ENCODE measurements at places on chromosomes 11 and 22.

- DNase-seq: no peak
Measured at GRCh38 chr11:43214471-43214870, 97.3 kb upstream of the API5 start.

DNA sequence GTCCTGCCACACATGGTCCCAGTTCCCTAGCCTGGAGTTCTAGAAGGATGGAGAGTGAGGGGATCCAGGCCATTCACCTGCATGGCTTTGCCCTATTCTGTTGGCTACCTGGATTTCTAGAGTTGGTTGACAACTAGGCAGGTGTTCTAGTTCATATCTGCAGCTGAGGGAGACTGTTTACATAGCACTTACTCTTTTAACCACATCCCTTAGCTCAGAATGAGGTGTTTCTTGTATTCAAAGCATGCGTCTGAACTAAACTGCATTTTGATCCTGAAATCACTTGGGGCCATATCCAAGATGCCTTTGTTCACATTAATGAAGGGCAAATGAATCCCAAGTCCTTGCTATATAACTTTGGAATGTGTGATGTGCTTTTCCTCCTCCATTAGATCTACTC is 60.9 kb downstream of the SYT13 start:
- no peak for DNase-seq

GRCh38 chr11:130840679-130841078 is 75.6 kb downstream of the SNX19 start:
- DNase-seq: no peak

DNA sequence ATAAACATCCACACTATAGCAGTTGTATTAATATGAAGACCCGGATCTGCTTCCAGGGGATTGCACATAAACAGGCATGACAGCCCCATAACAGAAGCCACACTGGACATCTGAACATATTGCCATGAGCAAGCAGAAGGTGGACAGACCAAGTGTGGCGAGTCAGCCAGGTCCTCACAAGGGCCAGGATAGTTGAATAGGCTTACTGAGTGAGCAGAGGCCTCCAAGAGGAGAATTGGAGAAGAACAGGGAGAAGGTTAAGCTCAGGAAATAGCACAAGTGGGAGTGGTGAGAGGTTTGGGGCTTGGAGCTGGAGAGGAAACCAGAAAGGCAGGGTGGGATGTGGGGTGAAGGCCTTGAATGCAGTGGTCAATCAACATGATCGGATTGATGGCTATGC is 10.8 kb downstream of the SLC35C1 start:
- no peak for DNase-seq

DNA sequence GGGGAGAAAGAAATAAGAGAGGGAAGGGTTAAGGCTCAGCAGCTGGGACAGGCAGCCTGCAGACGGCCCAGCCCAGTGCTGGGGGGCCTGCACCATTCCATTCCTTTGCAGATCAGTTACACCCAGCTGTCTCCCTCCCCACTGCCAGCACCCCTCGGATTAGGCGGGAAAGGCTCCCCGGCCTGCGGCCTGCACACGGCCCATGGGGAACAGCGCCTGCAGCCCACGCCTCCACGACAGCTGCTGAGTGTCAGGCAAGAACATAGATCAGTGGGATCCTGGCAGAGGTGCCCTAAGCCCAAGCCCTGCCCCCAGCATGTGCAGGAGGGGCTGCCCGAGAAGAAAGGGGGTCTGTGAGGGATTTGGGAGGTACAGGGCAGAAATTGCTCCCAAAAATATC is 65.8 kb upstream of the MYOD1 start:
- DNase-seq: no peak

DNA sequence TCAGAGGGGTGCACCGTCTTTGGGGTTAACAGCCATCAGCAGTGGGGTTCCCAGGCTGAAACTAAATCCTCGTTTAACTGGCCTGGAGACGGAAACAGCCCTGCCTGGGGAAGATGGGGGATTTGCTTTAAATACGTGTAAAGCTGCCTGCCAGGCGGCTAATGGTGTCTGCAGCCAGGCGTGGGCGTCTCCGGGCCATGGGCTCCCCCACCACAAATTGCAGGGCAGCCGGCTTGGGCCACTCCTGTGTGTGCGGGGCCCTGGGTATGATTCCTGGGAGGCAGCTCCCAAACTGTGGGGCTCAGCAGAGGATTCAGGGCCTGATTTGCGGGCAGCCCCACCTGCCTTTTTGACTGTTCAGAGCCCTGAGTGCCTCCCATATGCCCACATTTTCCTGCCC is 110.5 kb downstream of the KCNQ1 start:
- DNase-seq: no peak

DNA sequence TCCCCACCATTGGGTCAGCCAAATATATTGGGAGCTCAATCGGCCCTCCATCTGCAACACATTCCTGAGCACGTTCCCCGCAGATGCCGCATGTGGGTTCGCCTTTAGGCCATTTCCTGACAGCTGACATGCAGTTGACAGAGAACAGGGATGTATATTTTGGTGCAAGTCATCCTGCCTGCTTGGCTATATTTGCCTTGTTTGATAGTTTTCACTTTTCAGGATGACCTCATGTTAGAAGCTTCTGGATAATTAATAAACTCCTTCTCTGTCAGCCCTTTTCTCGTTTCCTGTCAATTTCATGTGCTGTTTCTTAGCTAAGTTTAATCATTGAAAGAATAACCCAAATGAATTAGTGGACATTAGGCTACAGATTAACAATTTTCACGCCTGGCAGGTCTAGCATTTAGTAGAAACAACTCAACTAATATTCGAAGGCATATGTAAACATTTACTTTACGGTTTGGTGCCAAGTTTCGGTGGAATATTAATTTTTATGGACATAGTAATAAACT is 105.8 kb upstream of the SLC5A12 start:
- no peak for DNase-seq

DNA sequence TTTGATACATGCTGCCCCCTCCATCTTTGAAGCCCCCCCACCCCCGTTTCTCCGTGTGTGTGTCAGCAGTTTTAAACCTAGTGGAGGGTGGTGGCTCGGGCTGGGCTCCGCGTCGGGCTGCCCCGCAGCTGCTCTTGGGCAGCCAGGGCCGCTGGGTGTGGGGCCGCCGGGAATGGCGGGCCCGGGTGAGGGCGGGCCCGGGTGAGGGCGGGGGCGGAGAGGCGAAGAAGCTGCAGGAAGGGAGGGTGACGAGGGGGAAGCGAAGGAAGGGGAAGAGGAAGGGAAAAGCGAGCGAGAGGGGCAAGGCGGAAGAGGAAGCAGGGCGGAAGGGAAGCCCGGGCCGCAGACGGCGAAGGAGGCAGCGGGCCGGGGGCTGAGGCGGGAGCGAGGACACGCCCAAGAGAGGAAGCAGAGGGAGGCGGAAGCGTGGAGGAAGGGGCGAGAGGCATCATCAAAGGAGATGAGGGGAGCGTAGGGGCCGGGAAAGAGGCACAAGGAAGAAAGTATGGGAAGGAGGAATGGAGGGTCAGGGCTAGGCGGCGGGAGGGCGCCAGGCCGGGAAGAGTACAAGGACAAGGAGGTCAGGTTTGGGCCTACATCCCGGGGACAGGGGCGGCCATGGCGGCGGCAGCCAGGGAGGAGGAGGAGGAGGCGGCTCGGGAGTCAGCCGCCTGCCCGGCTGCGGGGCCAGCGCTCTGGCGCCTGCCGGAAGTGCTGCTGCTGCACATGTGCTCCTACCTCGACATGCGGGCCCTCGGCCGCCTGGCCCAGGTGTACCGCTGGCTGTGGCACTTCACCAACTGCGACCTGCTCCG is 82.4 kb downstream of the BCR start:
- DNase-seq: no peak

- no peak for DNase-seq
Measured at GRCh38 chr11:86941077-86941870, 13.9 kb downstream of the FZD4 start.

- no peak for DNase-seq
Measured at GRCh38 chr11:118660681-118661424, 18.6 kb downstream of the TREH start.

- no peak for DNase-seq
Measured at GRCh38 chr11:121329781-121330395, 37.3 kb downstream of the SC5D start.

DNA sequence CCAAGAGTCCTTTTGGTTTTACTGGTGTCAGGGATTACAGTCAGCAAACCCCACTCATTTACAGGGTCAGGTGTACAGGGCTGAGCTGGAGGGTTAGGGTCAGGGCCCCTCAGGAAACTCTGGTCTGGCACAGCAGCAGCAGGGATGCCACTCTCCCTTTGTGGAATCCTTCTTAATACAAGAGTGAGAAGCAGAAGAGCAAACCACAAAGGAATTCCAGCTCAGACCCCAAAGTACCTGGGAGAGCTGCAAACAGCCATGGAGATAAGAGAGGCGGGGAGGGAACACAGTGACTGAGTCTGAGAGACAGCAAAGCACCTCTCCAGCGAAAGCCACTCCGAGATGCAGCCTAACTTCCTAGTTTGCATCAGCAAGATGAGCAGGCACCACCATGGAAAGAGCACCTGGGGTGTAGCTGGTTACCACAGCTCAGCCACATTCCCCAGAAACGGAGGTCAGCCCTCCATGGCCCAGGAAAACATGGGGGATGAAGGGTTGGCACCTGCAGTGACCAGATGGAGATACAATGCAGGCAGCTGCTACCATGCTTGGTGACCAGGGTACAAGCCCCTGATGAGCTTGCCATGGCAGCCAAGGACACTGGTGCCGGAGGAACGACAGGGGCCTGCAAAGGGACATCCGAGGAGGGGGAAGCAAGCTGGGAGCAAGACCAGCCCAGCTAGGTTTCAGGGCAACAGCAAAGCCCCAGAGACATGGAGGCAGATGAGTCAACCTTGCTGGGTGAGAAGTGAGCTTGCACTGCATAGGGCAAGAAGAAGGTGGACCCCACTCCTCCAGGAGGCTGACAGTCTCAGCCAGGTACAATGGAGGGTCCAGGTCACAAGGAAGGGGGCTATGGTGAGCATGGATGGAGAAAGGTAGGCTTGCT is 3.9 kb downstream of the BET1L start:
- DNase-seq: no peak

GRCh38 chr11:35641171-35641897 is 21.2 kb upstream of the TRIM44 start:
- no peak for DNase-seq

DNA sequence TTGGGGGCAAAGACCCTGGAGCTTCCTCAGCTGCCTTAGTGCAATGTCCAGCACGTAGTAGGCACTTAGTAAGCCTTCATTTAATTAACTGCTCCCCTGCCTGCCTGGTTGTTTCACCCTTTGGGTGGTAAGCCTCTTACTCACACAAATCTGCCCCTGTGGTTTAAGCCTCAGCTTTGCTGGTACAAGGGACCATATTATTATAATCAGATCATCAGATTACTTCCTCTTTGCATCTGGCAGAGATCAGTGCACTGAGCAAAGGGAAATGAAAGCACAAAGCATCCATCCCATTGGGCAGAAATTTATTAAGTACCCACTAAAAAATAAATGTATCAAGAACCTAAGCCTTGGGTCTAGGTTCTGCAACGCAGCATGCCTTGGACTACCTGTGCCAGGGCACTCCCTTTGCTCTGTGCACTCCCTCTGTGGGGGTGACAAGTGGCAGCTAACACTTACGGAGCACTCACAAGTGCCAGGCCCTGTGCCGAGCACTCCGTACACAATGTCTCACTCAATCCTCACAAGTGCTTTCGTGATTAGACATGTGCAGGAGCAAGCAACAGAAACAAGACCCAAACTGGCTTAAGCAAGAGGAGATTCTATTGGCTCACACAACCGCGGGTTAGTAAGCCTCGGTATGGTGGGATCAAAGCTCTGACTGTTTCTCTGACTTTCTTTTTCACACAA is 34.9 kb upstream of the DAGLA start:
- DNase-seq: no peak

GRCh38 chr11:2693271-2694261 is 6.2 kb downstream of the KCNQ1OT1 start:
- DNase-seq: no peak

DNA sequence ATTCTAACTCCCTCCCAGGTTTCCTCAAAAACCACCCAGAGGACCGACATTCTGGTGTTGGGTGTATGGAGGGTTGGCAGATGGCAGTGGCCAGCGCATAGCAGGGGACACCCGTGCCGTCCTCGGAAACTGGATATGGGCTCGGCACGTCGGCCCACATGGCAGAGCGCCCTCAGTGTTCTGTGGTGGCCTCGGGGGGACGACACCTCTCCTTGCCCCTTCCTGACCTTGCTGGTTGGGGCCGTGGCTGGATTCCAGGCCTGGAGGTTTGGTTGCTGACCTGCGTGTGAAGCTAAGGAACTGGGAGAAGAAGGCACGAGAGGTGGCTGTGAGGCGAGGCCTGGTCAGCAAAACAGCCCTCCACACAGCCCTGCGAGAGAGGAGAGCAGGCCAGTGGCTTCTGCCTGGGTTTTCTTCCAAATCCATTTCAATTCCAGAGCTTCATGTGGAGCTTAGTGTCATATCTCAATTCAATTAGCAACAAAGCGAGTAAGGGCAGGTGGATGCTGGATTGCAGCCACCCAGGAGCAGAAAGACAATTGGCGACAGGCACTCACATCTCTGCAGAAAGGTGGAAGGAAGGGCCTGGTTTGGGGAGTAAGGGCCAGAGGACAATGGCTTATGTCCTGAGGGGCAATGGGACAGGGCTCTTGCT is 478.4 kb downstream of the BRD1 start:
- no peak for DNase-seq

Data from stimulated activated CD4-positive, alpha-beta T cell treated with anti-CD3 and anti-CD28 coated beads, TNF-alpha, amount 100 ng/mL, for 1 hour (primary cell).